Lower lobe of right lung (tissue), 2 donors: ENCODE measurements at places on chromosomes 6 and 20.

GRCh38 chr20:38434301-38434741 lies 807 bp downstream of the SNHG17 start:
- peak; percentile 52 for DNase-seq

GRCh38 chr6:44053760-44054556 lies 73.3 kb downstream of the MRPL14 start:
- DNase-seq, result no peak

GRCh38 chr6:3793545-3793944 lies 42.0 kb upstream of the PXDC1 start:
- no peak for DNase-seq

- no peak for DNase-seq
Measured at GRCh38 chr6:167148021-167148420, 9.8 kb downstream of the GPR31 start.

DNA sequence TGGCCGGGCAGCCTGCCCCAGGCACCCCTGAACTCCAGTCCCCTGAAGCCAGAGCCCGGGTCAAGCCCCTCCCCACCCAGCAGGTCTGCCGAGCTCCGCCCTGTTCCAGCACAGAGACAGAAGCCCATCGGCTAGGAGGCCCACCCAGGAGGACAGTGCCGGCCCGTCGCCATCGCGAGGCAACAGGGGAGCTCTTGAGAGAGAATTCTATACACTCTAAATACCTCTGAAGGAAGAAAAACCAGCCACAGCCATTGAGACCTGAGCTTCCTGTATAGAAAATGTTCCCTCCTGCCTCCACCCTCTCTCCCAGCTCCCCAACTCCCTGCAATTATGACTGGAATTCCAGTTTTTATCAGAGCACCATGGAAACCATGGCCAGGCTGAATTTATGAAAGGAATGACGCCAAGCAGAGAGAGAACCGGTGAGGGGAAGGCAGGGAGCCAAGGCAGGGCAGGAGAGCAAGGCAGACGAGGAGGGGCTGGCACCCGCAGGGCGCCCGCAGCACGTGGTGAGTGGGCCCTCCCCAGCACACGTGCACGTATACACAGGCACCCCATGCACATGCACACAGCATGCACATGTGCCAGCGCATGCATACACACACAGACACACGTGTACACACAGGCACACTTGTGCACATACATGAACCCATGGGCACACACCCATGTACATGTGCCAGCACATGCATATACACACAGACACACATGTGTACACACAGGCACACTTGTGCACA lies 27.6 kb upstream of the MRGBP start:
- peak; percentile 46 for DNase-seq
